ENCODE measurements at places on chromosomes 6 and 20. TPM values are rescaled to one million over a fixed set of nuclear protein-coding genes. Genes with fewer than 3 reads are reported as not detected.

Gene AGPAT1
- total RNA-seq, result 40.2 TPM

Gene FOXQ1
- total RNA-seq, result 3.7 TPM

Gene NPEPL1
- total RNA-seq, result 29.9 TPM

Gene PROCR
- total RNA-seq, result 129 TPM

Gene UBE2V1
- 113 TPM for total RNA-seq

Gene THBS2
- not detected for total RNA-seq

Gene DHX35
- 9.0 TPM for total RNA-seq

Gene SLC29A1
- 55.8 TPM for total RNA-seq

Gene FOXS1
- total RNA-seq, result 0.94 TPM

Gene IL17F
- not detected for total RNA-seq

Gene EFCAB8
- not detected for total RNA-seq

Gene NINL
- total RNA-seq, result 13.6 TPM

Gene FLRT3
- total RNA-seq, result 2.0 TPM

Gene PRKN
- 0.10 TPM for total RNA-seq

Gene PTCHD4
- total RNA-seq, result not detected

Gene C6orf141
- 25.8 TPM for total RNA-seq

Gene TREM1
- total RNA-seq, result not detected

Gene MACROD2
- 1.1 TPM for total RNA-seq

Gene MOCS1
- total RNA-seq, result 1.3 TPM

Gene SLC26A8
- total RNA-seq, result not detected

All from A549 treated with CpdA at 1 μM for 4 hours (cell line).